ENCODE measurements at places on chromosomes 7 and 10.

DNA sequence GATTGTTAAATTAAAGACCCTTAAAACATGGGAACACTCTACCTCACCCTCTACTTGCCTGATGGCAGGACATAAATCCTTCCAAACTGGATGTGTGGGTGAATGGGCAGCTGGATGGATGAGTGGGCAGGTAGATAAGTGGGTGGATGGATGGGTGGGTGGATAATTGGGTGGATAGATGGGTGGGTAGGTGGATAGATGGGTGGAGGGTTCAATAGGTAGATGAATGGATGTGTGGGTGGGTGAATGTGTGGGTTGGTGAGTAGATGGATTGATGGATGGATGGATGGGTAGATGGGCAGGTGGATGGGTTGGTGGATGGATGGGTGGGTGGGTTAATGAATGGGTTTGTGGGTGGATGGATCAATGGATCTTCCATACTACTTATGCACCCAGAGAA lies 18.9 kb upstream of the FFAR4 start:
- DNase-seq = no peak

- DNase-seq = no peak
Measured at GRCh38 chr7:32177232-32177631, 107.0 kb upstream of the PDE1C start.

DNA sequence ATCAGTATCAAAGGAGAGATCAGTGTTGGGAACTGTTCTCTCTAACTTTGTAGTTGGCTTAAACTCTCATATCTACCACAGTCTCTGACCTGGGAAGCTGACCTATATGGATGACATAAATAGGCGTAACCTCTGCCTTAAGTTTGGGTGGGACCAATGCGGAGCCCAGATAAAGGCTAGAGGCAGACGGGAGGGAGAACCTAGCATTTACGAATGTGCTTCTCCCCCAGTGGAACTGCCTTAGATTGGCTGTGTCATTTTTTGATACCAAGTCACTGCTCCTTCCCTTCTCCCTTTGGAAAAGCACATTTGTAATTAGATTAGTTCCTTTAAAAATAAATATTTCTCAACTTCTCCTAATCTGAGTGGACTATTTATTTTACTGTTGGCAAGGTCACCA lies 23.7 kb upstream of the LRRN3 start:
- no peak for DNase-seq

DNA sequence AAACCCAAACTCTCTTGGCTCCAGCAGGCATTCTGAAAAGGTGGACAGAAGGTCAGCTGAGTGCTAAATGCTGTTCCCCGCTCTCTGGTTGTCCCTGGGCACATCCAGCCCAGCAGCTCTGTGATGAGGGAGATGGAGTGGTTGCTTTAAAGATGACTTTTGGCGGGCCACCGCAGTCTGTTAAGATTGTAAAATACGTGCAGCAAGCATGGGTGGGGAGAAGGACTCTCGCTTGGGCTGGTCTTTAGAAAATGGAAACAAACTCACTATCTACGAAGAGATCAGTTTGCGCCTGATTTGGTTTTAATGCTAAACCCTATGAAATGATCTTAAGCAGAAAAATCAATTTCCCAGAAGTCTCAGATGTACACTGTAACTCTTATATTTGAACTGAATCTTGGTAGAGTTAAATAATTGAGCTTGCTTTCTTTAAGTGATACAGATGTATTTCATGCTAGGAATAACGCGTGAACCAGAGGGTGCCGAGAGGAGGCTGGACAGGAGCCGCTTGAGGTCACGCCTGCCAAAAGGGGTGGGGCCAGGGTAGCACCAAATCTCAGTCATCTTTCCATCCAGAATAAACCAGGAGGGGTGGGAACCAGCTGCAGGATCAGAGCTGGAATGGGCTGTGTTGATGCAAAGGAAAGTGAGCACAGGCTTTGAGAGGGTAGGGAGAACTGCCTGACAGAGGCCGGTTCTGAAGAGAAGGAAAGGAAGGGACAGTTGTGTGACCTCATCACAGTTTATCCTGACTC lies 170.2 kb upstream of the MKI67 start:
- DNase-seq = no peak

GRCh38 chr7:125747966-125748365 lies 818.3 kb upstream of the POT1 start:
- DNase-seq = no peak

- no peak for DNase-seq
Measured at GRCh38 chr10:77555591-77556212, 81.9 kb downstream of the KCNMA1 start.

- no peak for DNase-seq
Measured at GRCh38 chr7:139953229-139953628, 109.5 kb downstream of the PARP12 start.
